ENCODE measurements at places on chromosomes 2 and 18. TPM values are rescaled to one million over a fixed set of nuclear protein-coding genes. Genes with fewer than 3 reads are reported as not detected.
A peak's percentile ranks its signal among the peaks of the same experiment; 100 is the strongest.

- no peak overlapping the region for H3K27ac ChIP-seq
- no peaks in the 10 kb centered on the region for H3K4me1 ChIP-seq
- no peak for DNase-seq
Measured at GRCh38 chr2:160836755-160837154, 323.5 kb upstream of the TANK start.

GRCh38 chr2:238915196-238915595 lies 67.3 kb downstream of the TWIST2 start:
- H3K36me3 ChIP-seq, result no peaks in the 10 kb centered on the region
- no peaks in the 10 kb centered on the region for H3K4me1 ChIP-seq
- no peak overlapping the region for H3K27ac ChIP-seq
- H3K27me3 ChIP-seq, result no peaks in the 10 kb centered on the region

DNA sequence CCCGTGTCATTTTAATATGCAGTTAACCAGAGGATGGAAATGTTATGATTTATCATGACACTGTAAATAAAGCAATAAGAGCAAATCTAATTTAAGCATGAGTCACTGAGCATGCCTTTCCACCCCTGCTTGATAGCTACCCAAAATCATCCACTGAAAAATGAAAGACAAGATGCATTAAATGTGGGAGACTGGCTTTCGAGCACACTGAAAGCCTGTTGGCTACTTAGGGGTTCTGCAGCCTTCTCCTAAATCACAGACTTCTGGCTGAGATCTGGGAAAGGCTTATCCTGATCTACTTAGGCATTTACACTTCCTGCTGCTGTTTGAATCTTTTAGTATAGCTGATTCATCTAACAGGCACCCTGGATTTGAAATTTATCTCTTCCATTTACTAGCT lies 778.3 kb upstream of the CDH7 start:
- no peak overlapping the region for H3K27ac ChIP-seq
- no peaks in the 10 kb centered on the region for H3K27me3 ChIP-seq
- peak; percentile 27 for DNase-seq
- 0 out of 2 replicates have a peak, but pooled peaks cover 3% of the 10 kb centered on the region for H3K4me1 ChIP-seq
- no peaks in the 10 kb centered on the region for H3K36me3 ChIP-seq
- H3K4me3 ChIP-seq, result no peak overlapping the region

The MOGAT1 gene
- 0.94 TPM for total RNA-seq

The SRD5A2 gene
- 0.03 TPM for total RNA-seq
